ENCODE measurements at places on chromosomes 6 and 20.

DNA sequence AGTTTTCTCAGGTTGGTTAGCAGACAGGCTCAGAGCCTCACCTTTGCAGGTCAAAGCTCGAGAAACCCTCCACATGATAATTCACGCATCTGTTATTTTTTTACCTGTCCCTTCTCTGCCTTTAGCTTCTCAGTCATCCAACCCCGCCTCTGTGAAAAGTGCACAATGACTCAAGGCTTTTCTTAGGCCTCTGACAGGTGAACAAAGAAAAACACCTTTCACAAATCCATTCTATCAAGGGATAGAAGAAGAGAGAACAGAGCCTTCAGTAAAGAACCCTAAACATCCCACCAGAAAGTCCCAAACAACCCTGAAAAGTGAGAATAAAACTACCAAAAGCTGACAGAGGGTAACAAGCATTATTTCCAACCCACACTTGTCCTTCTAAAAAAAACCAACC, 178.2 kb downstream of the GJA10 start:
- DNase-seq, result no peak

DNA sequence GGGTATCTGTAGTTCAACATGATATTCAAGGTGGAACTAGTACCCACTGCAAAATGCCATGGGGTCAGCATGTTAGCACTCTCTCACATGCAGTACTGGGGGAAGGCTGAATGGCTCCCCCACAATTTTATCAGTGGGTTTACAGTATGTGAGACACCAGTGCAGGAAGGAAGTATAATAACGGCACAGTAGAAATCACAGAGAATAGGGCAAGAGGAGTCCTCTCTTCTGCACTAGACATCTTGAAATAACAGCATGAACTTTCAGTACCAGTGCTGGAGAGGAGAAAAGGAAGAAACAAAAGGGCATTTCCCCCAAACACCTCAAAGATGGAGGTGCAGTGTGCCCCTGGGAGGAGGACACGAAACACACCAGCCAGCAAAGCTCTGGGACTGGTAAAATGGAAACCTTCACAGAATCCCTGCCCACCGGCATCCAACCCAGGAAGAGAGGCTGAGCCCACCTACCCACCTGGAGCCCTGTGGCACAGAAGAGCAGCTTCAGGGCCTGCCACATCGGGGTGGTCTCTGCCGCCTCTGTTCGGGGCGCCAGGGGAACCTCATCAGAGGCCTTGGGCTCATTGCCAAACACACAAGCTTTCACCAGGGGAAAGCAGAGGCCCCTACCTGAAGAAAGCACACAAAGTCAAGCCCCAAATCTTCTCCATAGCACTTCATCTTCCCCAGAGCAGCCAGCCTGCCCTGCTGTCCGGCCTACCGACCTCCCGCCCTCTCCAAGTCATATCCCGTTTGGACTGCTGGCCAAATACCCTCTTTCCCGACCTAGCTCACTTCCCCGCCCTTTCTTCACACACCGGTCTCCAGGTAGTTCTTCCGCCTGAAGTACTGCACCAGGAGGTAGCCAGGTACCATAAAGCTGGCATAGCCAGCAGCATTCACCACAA, 1.2 kb downstream of the SLC35B2 start:
- DNase-seq, result no peak

- DNase-seq, result no peak
These were observed 83.0 kb downstream of the TMEM242 start for GRCh38 chr6:157240059-157240959.

- no peak for DNase-seq
These were observed at the start of gene PTCRA for GRCh38 chr6:42915732-42916131. PTCRA (plus strand) TSS chr6:42916053; CDS start chr6:42916070, 17 bp downstream.

DNA sequence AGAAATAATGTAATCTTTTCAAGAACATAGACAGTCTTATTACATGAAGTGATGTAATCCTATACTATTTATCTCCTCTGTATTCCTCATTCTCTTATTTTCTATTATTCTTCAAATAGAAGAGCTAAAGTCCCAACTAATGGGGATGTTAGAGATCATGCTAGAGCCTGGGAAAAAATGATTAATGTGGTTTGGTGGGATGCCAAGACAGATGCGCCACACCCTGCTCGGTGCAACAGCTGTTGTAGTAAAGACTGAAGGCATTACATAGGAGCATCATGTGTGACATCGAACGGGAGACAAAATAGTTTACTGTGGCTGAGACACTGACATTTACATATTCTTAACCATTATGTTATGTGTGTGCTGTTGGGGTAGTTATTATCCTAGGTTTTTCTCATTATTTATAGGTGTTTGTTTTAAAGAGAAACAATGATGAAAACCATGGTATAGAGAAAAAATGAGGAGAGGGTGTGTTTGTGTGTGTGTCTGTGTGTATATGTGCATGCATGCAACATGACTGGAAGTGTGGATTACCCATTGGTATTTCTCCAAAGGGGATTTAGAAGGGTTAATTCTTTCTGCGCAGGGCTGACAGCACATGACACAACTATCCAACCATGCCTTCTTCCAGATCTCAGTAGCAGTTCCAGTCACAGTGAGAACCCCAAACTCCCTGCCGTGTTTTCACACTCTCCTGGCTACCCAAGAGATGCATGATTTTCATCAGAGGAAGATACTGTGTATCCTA, 155.3 kb downstream of the EYA4 start:
- DNase-seq, result no peak

- no peak for DNase-seq
These were observed 29.9 kb upstream of the FAM210B start for GRCh38 chr20:56328861-56329260.

DNA sequence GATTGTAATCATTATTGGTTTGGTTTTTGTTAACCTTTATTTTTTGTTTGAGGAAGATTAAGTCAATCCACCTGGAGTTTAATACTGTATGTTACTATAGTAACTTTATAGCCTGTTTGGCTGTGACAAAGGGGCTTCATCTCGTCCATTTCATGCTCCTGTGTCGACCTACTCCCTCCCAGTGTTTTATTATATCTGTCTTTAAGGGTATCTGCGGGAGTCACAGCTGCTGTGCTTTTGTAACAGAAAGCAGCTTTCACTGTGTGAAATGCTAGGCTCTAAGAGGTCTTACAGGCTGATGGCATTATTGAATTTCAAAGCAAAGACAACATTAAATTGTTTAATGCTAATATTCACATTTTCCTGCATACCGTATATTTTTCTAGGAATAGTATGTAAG, 698.0 kb upstream of the POU3F2 start:
- DNase-seq, result no peak

DNA sequence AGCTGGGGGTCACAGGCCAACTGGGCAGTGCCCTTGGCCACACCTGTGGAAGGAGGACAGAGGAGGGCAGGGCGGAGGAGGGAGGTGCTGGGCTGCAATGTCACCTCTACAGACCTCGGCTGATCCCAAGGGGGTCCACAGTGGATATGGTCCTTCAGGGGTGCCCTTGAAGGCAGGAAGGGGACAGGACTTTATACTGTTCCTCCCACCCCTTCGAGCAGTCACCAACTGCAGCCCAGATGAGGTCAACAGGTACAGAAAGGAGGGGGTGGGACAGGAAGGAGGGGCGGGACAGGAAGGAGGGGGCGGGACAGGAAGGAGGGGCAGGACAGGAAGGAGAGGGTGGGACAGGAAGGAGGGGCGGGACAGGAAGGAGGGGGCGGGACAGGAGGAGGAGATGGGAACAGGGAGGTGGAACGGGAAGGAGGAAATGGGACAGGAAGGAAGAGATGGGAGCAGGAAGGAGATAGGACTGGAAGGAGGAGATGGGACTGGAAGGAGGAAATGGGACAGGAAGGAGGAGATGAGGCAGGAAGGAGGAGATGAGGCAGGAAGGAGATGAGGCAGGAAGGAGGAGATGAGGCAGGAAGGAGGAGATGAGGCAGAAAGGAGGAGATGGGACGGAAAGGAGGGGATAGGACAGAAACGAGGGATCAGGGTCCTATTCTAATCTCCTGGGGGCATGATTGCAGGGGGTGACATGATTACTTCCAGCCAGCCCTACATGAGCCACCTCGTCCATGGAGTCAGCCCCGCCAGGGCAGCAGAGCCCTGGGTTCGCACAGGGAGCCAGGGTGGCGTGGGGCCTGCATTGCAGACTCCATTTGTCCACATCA, 19.4 kb upstream of the MRGBP start:
- DNase-seq, result no peak

- DNase-seq, result no peak
These were observed 7.4 kb downstream of the ADGRF5 start for GRCh38 chr6:46914279-46914810.

GRCh38 chr20:62760471-62760855, 35.8 kb upstream of the MRGBP start:
- no peak for DNase-seq

All from fibroblast of gingiva (primary cell).